Activated effector memory CD4-positive, alpha-beta T cell treated with anti-CD3 and anti-CD28 coated beads, Interleukin-2, amount 50 U/mL, for 16 hours (primary cell): ENCODE measurements at places on chromosomes 3 and 15.

- peak; percentile 78 for DNase-seq
Measured at GRCh38 chr15:25863111-25863967, at the start of gene ATP10A. ATP10A (minus strand) TSS chr15:25863327; CDS start chr15:25863096, 231 bp downstream.

GRCh38 chr3:147038481-147038880 lies 367.9 kb downstream of the ZIC4 start:
- no peak for DNase-seq

GRCh38 chr3:83003917-83004316 lies 1242.5 kb upstream of the GBE1 start:
- DNase-seq: no peak

DNA sequence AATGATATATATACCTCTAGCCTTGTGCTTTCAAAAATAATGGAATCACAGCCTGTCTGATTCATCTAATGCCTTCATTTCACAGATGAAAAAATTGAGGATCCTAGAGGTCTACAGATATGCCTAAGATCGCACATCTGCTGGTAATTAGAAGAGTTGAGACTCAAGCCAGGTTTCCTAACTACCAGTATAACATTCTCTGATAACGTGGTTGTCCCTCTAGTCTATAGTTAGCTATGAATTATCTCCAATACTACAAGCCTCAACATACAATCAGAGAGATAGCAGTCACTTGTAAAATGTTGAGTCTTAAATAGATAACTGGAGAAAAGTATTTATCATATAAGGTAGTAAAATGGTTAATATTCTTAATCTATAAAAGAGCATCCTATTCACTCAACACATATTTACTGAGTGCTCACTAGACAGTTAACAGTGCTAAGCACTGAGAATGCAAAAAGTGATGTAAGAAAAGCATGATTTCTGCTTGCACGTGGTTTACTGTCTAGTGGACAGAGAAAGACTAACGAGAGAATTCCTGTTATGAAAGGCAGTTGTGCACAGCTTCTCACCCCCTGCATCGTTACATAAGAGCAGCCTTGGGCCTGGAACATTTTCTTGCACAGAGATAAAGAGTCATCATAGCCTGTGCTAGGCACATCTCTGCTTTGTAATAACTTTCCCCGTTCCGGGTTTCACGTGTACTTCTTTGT lies 4.9 kb upstream of the ENTPD3 start:
- no peak for DNase-seq

GRCh38 chr3:47984075-47984728 lies 32.0 kb downstream of the MAP4 start:
- no peak for DNase-seq
